IMR-90 (cell line): ENCODE measurements at places on chromosomes 3 and 15. TPM values are rescaled to one million over a fixed set of nuclear protein-coding genes. Genes with fewer than 3 reads are reported as not detected.

Gene SLC12A1
- not detected in 2 replicates for total RNA-seq

Gene TMC3
- total RNA-seq: not detected in 2 replicates

Gene CSTA
- not detected in 2 replicates for total RNA-seq

Gene ASB14
- total RNA-seq: not detected in 2 replicates

Gene LRRIQ4
- total RNA-seq: not detected in 2 replicates

Gene GABRB3
- 0.54 and 0.56 TPM in 2 replicates for total RNA-seq

Gene WDR93
- total RNA-seq: not detected in 2 replicates

Gene MOBP
- not detected in 2 replicates for total RNA-seq

Gene SERPINI2
- not detected in 2 replicates for total RNA-seq

Gene SNX22
- total RNA-seq: under 0.01 and 0.18 TPM in 2 replicates

Gene RAD51
- 7.8 and 8.4 TPM in 2 replicates for total RNA-seq

Gene CPB1
- not detected in 2 replicates for total RNA-seq

Gene SPINT1
- total RNA-seq: 0.56 and 0.90 TPM in 2 replicates

Gene SERINC4
- under 0.01 TPM in 1 of 2 replicates, not detected in the other for total RNA-seq

Gene CHRD
- total RNA-seq: under 0.01 TPM in 1 of 2 replicates, not detected in the other

Gene PROS1
- 1.6 and 2.5 TPM in 2 replicates for total RNA-seq

Gene SHC4
- total RNA-seq: 2.5 and 2.7 TPM in 2 replicates

Gene LRRC34
- total RNA-seq: 0.90 and 1.1 TPM in 2 replicates

Gene SYNM
- 3.4 and 5.0 TPM in 2 replicates for total RNA-seq

Gene PLA2G4D
- total RNA-seq: not detected in 2 replicates

Gene SQOR
- 39.2 and 40.3 TPM in 2 replicates for total RNA-seq

Gene DLEC1
- not detected in 2 replicates for total RNA-seq

Gene PLA2G4E
- total RNA-seq: not detected in 2 replicates

Gene ZKSCAN7
- total RNA-seq: 4.7 TPM in 2 replicates
